ENCODE measurements at places on chromosomes 6 and 20.

GRCh38 chr6:16432075-16433032 lies 194.0 kb downstream of the GMPR start:
- peak; percentile 46 for DNase-seq

DNA sequence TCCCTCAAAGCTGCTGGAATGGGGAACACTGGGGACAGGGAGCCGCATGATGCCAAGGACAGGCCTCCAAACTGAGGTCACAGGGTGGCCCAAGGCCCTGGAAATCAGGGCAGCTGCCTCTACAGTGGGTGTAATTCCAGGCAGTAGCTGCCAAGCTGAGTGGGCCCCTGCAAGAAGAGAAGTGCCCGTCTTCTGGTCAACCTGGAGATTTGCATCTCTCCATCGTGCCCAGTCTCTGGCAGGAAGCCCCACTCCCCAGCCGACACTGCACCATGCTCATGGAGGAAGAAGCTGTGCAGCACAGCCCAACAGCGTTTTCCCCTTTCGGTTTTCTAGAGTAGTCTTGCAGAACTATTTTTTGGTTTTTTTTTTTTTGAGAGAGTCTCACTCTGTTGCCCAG lies 2.2 kb upstream of the FAM209A start:
- no peak for DNase-seq

DNA sequence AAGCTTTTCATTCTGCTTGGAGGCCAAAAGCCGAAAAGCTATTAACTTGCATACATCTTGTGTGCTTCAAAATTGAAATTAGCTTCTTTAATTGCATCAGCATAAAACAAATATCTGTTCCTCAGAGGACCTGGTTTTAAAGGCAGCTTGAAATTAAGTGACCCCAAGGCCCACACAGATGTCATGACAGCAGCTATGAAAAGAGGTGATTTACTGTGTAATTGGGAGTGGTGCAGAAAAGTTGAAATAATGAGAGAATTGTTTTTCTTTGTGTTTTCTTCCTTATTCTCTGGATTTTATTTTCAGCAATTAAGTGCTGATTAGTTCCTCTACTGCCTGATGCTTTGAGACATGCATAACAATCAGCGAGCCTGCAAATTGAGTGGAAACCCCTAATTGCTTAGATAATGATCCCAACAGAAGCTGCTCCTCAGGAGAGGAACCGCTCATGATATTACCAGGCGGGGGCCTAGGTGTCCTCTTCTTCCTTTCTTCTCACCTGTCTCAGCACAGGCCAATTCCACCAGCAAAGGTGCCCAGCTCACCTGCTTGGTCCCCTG lies 34.1 kb upstream of the GGTLC1 start:
- no peak for DNase-seq

DNA sequence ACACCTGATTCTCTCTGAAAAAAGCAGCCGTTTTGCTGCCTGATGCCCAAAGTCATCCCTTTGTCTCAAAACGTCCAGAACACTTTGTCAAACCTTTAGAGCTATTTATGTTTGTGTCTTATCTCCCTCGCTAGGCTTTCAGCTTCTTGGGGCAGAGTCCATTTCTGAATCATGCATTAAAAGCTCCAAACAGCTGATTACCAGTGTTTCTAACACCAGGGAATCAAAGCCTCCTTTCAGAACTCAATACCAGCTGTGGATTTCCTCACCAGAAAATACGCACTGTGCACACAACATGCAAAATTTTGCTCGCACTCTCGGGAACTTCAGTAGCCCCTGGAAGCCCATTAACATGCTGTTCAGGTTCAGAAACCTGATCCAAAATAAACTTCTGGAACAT lies 333.3 kb downstream of the HACE1 start:
- no peak for DNase-seq

- DNase-seq, result no peak
Measured at GRCh38 chr20:3235666-3236324, 3.2 kb downstream of the SLC4A11 start.

GRCh38 chr6:113347436-113347835 lies 509.7 kb upstream of the MARCKS start:
- DNase-seq, result no peak

DNA sequence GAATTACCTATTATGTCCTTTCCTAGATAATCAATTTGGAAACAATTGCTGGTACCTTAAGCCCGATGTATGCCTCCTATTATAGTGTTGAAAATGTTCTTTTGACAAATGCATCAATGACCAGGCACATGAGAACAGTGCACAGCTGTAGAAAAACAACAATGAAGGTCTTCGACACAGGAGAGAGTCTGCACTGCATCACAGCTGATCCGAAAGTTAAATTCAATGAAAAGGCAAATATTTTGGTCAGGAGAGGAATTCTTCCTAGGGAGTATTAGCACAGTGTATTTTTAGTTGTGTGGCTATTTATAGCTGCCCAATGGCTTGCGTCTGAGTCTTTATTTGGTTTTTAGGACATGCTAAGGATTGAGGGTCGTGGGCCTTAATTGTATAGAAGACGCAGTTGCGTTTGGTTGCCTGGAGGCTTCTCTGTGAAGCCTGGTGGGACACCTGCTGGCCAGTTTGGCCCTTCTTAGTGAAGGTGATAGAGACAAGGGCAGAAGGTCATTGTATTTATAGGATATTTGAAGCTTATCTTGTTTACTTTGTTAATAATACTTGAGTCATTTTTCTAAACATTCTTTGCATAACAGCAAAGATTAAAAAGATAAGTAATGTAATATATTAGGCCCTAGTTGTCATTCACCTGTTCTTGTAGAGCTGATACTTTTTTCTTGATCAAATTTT lies 72.3 kb downstream of the CDYL start:
- no peak for DNase-seq

- DNase-seq, result no peak
Measured at GRCh38 chr6:39389484-39389767, 66.9 kb upstream of the KCNK16 start.

GRCh38 chr20:63321148-63321831 lies 28.3 kb downstream of the COL20A1 start:
- peak; percentile 86 for DNase-seq

GRCh38 chr6:135493218-135493961 lies 4.2 kb downstream of the AHI1 start:
- no peak for DNase-seq

- DNase-seq, result no peak
Measured at GRCh38 chr20:1375515-1375914, 17.3 kb downstream of the FKBP1A start.

DNA sequence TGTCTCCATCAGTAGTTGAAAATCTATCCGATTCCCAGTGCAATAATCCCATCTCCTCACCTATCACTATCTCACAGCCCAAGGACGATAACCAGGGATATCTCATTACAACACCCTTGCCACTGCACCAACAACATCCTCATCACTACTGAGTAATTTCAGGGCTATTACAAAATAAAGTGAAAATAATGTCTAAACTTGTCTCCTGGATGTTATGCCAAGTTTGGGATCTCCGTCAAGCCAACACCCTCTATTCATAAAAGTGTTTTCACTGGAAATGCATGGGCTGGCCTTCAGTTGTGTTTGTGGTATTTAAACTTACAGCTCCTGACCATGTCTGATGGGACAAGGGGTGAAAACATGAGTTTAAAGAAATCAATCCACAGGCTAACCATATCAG lies 42.0 kb upstream of the STMND1 start:
- DNase-seq, result no peak

- DNase-seq, result no peak
Measured at GRCh38 chr6:161401587-161402309, 127.9 kb upstream of the AGPAT4 start.

GRCh38 chr6:118750143-118750542 lies 98.8 kb upstream of the CEP85L start:
- no peak for DNase-seq

DNA sequence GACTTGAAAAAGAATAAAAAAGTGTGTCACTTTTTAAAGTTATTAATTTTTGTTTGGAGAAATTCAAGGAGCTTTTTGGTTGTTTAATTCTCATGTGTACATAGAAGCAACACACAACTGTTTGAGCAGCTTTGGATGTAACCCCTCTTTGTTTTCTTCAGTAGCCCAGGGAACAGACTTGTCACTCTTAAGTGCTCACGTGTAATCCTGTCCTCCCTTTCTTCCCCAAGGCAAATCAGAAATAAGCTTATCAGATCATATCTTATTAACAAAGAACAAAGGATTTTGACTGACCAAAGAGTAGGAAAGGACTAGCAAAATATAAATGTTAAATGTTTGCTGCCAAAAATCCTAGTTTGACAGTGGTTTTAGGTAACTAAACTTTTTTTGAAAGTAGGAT lies 7.3 kb upstream of the FLRT3 start:
- no peak for DNase-seq

- DNase-seq, result no peak
Measured at GRCh38 chr6:129567374-129567773, 142.6 kb downstream of the ARHGAP18 start.

DNA sequence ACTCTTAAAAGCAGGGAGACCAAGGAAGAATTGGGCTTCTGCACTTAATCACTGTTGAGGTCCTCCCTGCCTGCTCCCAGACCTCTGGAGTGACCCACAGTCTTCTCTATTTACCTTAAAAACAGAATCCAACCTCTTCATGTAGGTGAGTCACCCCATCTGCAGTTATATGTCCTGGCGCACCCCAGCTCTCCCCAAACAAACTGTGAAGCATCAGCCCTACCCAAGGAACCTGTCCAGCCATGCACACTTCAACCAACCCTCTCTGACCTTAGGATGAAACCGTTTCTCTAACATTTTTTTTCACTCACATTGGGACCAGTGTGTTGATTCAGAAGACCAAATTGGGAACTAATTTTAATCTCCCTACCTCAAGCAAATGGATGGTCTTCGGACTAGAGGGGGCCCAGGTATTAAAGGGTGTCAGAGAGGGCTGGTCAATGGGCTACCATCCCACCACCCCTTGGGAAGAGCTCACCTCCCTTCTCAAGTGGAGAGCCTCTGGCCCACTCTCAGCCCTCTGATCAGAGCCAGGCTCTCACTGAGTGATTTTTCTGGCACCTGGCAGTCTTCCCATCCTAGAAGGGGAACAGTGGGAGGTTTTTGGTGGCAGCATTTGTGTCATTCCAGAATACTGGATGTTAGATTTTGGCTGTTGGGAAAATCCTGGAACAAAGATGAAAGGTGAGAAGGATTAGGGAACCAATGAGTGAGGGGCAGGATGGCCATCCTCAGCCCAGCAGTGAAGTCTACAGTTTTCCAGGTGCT lies 203.6 kb downstream of the LRFN2 start:
- DNase-seq, result no peak

DNA sequence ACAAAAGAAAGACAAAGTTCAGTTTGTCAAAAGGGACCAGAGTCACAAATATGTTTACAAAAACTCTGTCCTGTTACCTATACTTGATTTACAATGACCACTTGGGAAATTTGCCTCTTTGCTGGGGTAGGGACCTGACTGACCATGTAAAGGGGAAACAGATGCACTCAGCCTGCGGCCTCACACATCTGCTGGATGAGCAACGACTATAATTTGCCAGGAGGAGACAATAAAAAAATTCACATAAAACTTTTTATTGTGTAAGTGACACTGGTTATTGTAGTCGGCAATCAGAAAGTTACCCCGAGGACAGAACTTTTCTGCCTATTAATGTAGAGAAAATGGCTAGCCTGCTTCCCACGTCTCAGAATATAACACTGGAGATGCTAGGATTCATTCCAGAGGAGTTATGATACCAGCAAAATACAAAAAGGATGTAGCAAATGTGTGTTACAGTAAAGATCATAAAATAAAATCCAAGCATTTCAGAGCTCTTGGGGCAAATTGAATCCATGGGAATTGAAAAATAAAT lies 415.4 kb upstream of the SPTLC3 start:
- DNase-seq, result no peak

- DNase-seq, result no peak
Measured at GRCh38 chr6:45619994-45620471, 242.3 kb upstream of the SUPT3H start.

DNA sequence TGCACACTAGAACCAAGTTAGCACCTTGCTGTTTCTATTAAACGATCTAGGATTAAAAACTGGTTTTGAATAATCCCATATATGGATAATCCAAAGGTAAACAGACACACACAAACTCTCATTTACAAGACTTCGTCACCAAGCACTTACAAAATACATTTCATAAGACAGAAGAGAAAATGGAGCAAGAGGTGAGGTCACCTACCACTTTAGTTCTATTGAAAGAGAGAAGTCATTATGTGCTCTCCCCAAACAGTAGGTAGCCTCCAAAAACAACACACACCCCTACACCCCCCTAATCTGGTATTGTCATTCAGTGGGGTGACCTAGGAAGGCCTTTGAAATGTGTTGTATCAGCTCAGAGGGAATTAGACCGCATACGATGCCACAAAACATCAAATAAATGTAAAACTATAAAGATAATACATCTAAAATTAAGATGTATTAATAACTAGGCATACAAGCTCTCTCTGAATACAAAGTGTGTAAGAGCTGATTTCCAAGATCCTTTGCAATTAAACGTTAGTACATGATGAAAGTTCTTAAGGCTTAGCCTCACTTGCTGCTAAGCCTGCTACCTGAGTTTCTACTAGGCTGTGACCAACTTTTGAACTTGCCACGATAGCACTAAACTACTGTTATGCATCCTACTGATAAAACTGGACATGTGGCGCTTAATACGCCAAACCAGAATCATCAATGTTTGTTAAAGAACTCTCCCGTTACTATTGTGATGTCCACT lies 1.6 kb downstream of the SRPK1 start:
- no peak for DNase-seq

GRCh38 chr6:15442467-15442866 lies 196.6 kb downstream of the JARID2 start:
- DNase-seq, result no peak

- no peak for DNase-seq
Measured at GRCh38 chr6:11251553-11252360, 19.3 kb upstream of the NEDD9 start.

Data from left lung (tissue), 14 donors.